SK-MEL-5 (cell line): ENCODE measurements at places on chromosomes 12 and 14. TPM values are rescaled to one million over a fixed set of nuclear protein-coding genes. Genes with fewer than 3 reads are reported as not detected.

Gene TAS2R9
- total RNA-seq = not detected in 2 replicates

DNA sequence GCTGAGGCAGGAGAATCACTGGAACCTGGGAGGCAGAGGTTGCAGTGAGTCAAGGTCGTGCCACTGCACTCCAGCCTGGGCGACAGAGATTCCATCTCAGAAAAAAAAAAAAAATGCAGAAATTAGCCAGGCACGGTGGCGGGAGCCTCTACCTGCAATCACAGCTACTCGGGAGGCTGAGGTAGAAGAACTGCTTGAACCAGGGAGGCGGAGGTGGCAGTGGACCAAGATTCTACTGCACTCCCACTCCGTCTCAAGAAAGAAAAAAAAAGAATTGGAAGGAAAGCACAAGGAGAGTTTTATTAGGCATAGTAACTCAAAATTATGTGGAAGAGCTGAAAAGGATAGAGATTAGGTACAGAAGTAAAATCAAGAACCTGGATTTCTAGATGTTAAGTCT lies 20.8 kb upstream of the AMHR2 start:
- no peak for DNase-seq

GRCh38 chr12:56469007-56469930 lies 891 bp downstream of the SPRYD4 start:
- DNase-seq = no peak

GRCh38 chr12:44307506-44308168 lies 471.8 kb downstream of the TMEM117 start:
- DNase-seq = no peak

GRCh38 chr12:122851820-122852219 lies 16.6 kb downstream of the HIP1R start:
- DNase-seq = no peak

GRCh38 chr14:33451211-33451610 lies 499.7 kb downstream of the EGLN3 start:
- DNase-seq = no peak
